Activated CD8-positive, alpha-beta memory T cell treated with anti-CD3 and anti-CD28 coated beads, Interleukin-2, amount 10 ng/mL, durations not matched to agents 7 days and 5 days (primary cell): ENCODE measurements at places on chromosomes 13 and 19. TPM values are rescaled to one million over a fixed set of nuclear protein-coding genes. Genes with fewer than 3 reads are reported as not detected.

The LSM14A gene
- 116 TPM for total RNA-seq

GRCh38 chr13:75445717-75446499 is 36.1 kb downstream of the TBC1D4 start:
- no peak for DNase-seq

GRCh38 chr13:111042661-111043226 is 72.4 kb upstream of the ARHGEF7 start:
- no peak for DNase-seq

DNA sequence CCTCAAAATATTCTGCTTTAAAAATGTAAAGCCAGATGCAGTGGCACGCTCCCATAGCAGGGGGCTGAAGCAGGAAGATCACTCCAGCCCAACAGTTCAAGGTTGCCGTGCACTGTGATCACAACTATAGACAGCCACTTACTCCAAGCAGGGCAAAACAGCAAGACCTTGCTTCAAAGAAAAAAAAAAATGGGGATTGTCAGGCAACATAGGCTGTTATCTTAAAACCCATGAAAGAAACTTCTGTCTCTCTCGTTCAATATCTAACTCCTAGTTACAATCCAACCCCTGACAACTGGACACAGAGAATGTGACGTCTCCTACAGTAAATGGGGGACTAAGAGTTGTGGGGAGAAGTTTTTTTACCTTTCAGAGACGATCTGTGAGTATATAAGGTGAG is 17.4 kb downstream of the ELF1 start:
- no peak for DNase-seq

DNA sequence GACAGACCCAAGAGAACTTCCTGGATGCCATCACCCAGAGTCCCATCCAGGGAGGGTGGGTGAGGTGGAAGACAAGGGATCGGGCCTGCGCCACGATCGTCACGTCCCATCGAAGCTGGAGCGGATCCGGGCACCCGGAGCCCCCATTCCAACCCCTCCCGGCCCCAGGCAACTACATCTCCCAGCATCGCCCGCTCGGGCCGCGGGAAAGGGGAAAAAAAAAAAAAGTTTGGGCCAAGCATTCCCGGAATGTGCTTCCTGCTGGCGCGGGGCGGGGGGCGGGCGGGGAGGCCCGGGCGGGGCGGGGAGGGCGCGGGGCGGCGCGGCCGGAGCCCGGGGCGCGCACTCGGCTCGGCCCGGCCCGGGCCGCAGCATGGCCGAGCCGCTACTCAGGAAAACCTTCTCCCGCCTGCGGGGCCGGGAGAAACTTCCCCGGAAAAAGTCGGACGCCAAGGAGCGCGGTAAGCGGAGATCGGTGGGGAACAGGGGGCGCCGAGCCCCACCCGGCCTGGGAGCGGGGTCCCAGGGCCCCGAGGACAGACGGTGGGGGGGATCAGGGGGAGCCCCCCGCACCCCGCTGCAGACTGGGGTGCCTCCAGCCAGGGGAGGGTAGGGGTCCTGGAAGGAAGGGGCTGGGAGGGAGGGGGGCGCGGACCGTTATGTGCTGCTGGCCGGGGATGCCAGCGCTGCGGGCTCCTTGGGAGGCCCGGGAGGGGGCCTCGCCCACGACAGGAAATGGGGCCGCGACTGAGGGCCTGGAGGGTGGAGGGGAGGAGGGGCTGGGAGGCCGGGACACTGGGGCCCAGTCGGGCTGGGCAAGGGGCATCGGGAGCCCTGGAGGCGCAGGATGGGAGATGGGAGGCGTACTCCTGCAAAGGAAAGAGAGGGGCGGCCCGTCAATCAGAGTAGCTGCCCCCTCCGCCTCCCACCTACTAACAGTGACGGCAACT is at the start of gene SYDE1:
Gene SYDE1, plus strand, starts transcription at position 341 of the 950 bp plus-strand sequence. Its CDS starts 33 bp downstream, at position 374.
- DNase-seq, result no peak

The AMH gene
- 5.1 TPM for total RNA-seq

DNA sequence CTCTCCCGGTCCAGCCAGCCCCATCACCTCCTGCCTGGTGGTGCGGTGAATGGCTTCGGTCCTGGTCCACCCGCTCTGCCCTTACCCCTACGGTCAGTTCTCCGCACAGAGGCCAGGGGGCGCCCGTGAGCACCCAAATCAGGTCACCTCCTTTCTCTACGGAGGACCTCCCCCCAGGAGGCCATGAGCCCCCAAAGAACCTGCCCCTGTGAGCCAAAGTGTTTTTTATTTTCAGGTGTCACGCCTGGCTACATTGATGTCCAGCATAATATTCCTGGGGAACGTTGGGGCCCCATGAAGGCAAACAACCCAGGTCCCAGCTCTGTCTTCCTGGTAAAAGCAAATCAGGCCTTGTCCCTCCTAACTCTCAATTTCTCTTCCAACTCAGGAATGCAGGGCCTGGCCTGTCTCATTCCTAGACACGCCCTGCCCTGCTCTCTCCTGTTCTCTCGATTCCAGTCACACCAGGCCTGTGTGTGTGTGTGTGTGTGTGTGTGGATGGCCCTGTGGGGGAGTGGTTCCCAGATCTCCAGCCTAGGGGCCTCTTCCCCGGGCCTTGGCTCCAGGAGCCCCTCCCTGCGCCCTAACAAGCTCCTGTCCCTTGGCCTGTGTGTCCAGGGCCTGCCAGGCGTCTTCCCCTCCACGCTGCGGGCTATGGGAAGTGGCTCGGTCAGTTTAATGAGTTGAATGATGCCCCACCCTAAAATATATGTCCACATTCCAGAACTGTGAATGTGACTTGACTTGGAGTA is 9.7 kb upstream of the GIPC1 start:
- peak; percentile 82 for DNase-seq

The KIR2DL4 gene
- 0.70 TPM for total RNA-seq

DNA sequence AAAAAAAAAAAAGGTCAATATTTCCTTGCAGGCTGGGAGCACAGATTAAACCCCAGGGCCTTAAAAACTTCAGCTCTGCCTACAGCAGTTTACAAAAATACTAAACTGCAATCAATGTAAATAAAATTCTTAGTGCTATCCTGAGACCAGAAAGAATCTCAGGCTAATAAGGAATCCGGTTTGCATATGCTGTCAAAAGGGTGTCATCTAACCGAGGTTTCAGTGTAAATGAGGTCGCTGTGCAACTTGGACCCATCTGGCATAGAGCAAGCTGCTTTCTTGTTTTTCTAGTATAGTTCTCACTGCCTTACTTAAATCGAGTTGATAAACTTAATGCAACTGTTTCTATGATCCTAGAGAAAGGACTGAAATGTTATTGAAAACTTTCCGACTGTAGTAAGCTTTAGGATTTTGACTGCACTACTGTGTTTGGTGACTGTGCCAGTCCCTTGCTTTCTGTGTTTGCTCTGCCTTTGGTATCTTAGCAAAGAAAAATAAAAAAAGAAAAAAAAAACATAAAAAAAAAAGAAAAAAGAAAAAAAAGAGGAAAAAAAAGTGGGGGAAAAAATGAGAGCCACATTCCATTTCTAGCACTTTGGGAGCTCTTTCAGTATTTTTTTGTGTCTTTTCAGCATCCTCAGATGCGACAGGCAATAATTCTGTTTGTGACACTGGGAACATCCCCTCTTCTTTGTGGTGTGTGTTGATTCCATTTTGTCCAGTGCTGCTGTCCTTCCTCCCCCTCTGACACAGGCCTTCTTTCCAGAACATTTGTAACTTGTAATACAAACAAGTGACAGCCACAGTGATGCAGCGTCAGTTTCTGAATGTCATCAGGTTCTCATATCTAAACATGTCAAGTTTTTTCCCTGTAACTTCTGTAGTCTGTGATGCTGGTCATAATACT is 340.5 kb downstream of the ZNF536 start:
- DNase-seq, result no peak

DNA sequence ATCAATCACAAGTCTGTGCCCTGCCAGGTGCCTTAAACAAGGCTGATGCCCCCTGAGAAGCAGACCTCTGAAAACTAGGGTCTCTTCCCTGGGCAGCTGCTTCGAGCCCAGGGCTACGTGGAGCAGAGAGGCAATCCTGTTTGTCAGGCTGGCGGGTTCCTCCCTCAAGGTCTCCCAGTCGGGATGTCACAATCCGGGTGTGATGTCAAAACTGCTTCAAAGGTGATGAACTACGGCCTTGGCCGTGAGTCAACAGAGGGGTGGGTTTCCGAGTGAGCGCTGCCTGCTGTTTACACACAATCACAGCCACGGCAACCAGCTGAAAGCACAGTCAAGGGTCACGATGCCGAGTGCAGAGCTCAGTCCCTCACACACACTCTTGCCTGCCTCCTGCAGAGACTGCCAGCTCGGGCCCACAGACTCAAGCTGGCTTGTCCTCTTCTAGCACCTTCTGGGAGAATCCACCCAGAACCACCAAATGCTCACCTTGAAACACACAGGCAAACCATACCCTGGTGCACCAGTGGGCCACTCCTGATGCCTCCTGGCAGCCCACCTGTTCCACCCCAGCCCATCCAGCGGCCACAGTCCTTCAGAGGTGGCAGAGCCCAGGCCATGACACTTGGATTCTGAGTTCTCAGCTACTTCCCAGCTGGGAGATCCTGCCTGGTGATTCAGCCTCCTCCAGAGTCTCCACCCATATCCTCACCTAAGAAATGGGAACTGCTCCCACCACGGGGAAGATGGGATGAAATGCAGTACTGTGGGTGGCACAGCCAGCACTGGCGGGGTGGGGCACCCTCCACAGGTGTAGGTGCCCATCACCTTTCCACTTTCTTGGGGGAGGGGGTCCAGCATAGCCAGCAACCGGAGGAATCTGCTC is 6.8 kb downstream of the ELL start:
- DNase-seq, result no peak

DNA sequence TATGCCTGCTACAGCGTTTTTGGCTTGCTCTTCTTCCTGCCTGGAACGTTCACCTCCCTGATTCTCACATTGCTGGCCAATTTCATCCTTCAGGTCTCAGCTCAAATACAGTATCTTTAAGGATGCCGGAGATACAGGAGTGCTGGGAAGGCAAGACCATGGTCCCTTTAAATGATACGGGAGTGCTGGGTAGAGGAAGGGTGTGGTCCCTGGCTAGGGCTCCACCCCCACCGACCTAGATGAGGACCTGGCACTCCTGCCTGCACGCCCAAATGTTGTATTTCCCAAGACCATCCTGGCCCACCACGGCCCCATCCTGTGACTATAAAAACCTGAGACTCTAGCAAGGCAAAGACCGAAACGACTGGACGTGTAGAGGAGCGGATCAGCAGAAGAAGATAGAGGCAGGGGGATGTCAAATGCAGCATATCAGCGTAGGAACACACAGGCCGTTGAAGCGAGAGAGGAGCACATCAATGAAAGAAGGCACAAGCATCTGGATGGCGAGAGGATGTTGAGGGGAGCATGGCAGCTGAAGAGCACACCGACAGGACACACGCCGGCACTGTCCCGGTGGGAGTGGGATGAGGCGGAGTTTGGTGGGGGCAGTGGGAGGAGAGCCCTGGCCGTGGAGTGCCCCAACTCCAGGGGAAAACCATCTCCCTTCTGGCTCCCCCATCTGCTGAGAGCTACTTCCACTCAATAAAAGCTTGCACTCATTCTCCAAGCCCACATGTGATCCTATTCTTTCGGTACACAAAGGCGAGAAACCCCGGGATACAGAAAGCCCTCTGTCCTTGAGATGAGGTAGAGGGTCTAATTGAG is 74.0 kb downstream of the PCDH9 start:
- no peak for DNase-seq

DNA sequence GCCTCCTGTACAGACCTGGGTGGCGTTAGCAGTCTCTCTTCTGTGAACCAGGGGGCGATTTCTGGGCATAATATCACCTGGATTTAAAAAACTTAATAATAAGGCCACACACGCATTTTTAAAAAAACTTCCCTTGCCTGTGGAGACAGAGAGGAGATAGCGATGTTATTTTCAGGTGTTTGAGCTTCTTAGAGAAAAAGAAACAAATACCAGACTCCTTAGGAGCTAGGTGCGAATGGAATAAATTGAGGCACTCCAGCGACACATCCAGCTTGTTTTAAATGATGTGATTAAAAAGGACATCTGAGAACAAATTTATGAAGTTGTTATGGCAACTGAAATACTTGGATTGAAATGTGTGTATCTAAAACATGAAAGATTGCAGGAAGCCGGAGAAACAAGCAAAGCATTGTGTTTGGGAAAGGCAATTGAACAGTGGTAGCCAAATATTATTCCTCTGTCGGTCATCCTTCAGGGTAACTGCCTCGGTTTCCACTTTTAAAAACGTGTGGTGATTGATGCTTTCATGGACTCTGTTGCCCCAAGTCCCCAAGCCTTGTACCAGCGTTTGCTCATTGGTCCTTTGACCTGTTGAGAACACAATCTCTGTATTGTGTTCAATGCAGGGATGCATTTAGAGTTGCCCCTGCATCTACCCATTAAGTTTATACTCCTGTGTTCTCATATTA is 158.7 kb downstream of the TM9SF2 start:
- no peak for DNase-seq

The ZNF709 gene
- total RNA-seq, result 1.9 TPM

The CRX gene
- total RNA-seq, result not detected
